ENCODE measurements at places on chromosomes 5 and 9. TPM values are rescaled to one million over a fixed set of nuclear protein-coding genes. Genes with fewer than 3 reads are reported as not detected.

The ANKRD18B gene
- 25.0 TPM for total RNA-seq

The TEX48 gene
- total RNA-seq: not detected

The FAM151B gene
- 2.0 TPM for total RNA-seq

The WDR41 gene
- 57.5 TPM for total RNA-seq

The LCN12 gene
- total RNA-seq: 0.50 TPM

The CBY3 gene
- total RNA-seq: not detected

The PCDHGA12 gene
- 1.5 TPM for total RNA-seq

The MZB1 gene
- total RNA-seq: 0.25 TPM

The DRD1 gene
- not detected for total RNA-seq

The SPINK13 gene
- not detected for total RNA-seq

The CCNJL gene
- total RNA-seq: 29.7 TPM

GRCh38 chr5:95822043-95822541 lies 434 bp downstream of the GLRX start:
- no peak for DNase-seq

GRCh38 chr9:21993893-21994555 lies at the start of gene CDKN2A:
Gene CDKN2A, minus strand, starts transcription at chr9:21994392.
- DNase-seq: no peak

DNA sequence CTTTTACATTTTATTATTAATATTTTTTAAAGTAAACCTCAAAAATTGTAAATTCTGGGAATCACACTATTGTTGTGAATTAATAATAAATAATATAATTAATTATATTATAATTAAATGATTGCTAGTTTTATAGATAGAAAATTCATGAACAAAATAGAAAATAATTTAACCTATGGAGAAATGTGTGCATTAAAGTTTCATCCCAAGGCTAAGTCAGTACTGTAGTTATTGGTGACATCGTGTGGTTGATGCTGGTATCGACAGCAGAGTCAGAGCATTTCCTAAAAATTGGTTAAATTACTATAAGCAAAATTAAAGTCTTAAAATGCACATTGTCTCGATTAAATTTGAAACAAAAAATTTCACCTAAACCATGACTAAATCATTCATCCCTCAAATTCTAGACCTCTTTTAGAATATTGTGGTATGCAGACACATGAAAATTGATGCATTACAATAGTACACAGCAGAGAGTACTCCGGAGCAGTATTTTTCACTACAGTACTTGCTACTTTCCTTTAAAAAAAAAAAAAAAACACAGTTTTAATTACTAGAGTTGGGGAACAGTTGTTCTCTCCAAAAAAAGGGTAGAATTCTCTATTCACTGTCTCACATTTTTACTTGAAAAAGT lies 73.9 kb downstream of the RORB start:
- peak; percentile 21 for DNase-seq

DNA sequence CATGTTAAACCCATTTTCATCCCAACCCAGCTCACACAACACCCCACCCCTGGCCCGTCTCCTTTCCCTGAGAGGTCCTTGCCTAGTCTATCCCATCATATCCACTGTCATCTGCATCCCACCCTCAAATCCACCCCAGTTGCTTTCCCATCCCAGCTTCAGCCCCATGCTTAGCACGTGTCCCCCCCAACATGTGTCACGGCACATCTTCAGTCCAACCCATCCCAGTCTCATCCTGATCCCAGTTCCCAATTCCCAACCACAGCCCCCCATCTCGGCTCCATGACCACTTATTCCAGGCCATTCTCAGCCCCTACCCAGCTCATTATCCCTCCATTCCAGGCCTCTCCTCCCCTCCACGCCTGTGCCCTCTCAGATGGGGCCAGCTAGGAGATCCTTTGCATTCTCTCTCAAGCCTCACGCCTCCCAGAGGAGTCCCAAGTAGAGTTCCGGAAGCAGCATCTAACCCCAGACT lies 605 bp upstream of the DBN1 start:
- no peak for DNase-seq

DNA sequence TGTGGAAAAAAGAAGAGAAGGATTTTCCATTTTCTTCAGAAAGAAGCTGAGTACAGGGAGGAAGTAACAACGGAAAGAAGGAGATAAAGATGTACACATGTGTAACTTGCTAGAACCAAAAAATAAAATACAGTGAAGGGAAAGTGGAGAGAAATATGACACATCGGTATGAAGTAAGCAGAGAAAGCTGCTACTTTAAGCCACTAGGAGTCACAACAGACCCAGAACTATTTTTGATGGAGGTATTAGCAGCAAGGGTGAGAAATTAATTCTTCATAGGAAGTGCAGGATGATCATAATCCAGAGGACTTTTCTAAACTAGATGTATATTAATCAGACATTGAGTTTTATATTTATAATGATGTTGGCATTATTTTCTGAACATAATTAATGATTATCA lies 88.5 kb downstream of the FAM174A start:
- DNase-seq: no peak

DNA sequence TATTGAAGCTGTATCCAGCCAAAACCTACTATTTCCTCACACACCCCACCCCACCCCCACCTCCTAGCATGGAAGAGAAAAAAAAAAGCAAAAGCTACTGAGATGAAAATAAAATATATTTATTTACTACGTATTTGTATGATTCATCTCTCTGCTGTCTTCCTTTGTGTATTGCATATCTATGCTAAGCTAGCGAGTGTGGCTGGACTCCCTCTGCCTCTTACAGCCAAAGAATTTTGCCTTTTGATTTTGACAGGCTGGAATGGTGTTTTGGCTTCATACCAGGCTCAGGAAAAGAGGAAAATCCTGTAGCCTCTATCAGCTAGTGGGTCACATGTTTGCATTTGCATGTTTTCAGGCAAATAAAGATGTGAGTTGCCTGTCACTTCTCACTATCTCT lies 2.2 kb downstream of the ABLIM3 start:
- DNase-seq: no peak

DNA sequence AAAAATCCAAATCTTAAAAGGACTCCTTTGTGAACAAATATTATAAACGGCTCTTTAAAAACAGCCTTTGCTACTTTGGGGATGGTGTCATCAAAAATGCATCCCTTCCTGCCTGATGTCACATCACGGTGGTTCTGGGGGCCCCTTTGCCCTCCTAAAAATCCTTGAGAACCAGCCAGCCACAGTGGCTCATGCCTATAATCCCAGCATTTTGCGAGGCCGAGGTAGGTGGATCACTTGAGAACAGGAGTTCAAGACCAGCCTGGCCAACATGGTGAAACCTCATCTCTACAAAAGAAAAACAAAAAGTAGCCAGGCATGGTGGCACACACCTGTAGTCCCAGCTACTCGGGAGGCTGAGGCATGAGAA lies 43.9 kb downstream of the FNBP1 start:
- no peak for DNase-seq

GRCh38 chr9:101365181-101365580 lies 19.6 kb downstream of the BAAT start:
- no peak for DNase-seq

GRCh38 chr9:89884356-89885083 lies 279.7 kb downstream of the GADD45G start:
- DNase-seq: no peak

- DNase-seq: no peak
These were observed 44.1 kb upstream of the PDE4D start for GRCh38 chr5:59937633-59938032.

- DNase-seq: no peak
These were observed 161.9 kb downstream of the ALDH1A1 start for GRCh38 chr9:72790989-72791388.

- DNase-seq: no peak
These were observed 8.2 kb downstream of the DNM1 start for GRCh38 chr9:128211186-128211980.

DNA sequence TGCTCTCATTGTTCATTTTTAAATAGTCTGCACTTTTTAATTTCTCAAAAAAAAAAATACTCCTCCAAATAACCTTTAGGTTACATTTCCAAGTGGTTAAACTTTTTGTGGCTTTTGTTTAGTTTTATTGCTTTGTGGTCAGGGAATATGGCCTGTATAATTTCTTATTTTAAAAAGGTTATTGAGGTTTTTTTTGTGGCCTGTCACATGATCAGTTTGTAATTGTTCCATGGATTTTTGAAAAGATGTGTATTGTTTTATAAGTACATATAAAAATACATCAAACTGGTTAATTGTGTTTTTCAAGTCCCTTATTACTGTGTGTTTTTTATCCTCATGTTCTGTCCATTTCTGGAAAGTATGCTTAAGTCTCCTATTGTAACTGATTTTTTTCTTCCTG lies 64.0 kb downstream of the ZNF618 start:
- DNase-seq: no peak

DNA sequence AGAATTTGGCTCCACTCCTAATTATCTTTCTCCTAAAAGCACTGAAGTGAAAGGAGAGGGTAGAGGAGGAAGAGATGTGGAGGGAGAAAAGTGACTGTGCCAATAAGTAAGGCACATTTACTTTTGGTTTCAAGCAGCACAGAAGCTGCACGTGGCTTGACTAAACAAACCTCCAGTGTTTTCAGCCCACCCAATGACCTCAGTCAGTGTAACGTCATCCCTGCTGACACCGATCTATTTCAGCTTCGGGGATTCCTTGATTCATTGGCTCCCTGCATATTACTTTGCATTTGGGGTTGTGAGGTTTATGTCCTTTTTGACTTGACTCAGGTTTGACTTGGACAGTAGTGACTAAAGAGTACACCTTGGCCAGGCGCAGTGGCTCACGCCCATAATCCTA lies 35.6 kb upstream of the NIM1K start:
- no peak for DNase-seq

DNA sequence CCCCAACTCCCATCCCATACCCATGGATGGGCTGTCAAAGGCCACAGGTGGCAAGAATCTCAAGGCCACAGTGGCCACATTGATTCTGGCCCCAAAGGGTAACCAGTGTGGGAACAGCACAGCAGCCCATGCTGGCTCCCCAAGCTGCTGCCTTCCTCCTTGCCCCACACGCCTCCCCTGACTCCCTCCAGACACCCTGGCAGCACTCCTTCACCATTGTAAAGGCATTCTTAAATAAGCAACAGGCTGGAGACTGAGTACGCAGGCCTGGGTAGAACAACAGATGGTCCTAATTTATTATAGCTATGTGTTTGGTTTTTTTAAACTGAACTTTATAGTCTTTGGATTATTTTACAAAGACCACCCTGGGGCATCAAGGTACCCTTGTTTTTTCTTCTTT lies 158.8 kb downstream of the TSSK1B start:
- no peak for DNase-seq

DNA sequence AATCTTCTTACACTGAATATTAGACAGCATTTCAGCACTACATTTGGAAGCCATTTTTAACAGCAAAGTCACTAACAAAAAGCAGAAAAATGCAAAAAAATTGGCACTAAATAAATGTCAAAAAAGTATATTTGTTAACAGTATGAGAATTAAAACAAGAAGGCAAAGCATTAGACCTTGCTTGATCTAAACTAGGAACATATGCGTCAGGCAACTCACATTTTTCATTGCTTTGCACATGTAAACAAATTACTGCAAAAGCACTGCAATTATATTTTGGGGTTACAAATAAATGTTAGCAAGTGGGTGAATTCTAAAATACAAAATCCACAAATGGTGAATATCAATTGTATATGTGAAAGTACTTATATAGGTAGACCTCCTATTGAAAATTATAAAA lies 49.0 kb upstream of the RAPGEF6 start:
- DNase-seq: no peak

- no peak for DNase-seq
These were observed 31.7 kb upstream of the GNA14 start for GRCh38 chr9:77679661-77680368.

- DNase-seq: no peak
These were observed 6.2 kb upstream of the ST6GALNAC4 start for GRCh38 chr9:127923046-127923445.

DNA sequence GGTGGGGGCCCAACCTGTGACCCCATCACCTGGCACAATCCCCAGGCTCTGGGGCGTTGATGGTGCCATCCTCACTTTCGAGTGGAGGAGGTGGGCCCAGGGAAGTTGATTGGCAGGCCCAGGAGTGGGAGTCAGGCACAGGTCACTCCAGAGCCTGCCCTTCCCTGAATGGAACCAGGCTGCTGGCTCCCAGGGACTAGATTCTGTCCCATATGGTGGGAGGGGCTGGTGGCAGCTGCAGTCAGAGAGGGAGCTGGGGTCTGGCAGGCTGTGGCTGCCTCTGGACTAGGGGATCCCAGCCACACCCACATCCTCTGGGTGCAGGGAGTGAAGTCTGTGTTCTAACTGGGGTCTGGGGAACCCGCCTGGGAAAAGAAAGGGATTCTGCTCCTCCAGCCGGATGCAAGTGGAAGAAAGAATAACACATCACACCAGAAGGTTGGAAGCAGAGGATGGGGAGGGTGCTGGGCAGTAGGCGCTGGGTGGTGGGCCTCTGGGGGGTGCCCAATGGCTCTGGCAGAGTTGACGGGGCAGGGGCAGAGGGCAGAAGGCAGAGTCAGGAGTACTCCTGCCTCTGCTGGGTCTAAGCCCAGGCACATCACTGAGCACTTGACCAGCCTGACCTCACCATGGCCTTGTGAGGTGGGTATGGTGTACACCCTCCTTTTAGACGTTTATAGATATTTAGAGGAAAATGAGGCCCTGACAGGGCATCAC lies 25.8 kb downstream of the CEL start:
- DNase-seq: no peak

DNA sequence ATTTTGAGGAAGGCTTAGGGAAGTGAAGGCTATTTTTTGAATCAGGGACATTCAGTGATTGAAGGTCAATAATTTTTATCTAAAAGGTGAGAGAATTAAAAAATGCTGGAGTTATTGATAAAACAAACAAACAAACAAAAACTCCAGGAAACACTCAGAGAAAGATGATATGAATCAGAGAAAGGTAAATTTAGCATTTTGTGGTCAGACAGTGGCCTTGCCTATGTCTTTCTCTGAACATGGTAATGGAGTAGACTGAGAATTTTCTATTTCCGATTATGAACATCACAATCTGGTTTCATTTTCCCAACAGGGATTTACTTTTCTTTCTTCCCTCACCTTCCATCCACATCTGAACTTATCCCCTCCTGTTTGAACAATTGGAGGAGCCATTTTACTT lies 353.6 kb upstream of the RIOK2 start:
- DNase-seq: no peak

DNA sequence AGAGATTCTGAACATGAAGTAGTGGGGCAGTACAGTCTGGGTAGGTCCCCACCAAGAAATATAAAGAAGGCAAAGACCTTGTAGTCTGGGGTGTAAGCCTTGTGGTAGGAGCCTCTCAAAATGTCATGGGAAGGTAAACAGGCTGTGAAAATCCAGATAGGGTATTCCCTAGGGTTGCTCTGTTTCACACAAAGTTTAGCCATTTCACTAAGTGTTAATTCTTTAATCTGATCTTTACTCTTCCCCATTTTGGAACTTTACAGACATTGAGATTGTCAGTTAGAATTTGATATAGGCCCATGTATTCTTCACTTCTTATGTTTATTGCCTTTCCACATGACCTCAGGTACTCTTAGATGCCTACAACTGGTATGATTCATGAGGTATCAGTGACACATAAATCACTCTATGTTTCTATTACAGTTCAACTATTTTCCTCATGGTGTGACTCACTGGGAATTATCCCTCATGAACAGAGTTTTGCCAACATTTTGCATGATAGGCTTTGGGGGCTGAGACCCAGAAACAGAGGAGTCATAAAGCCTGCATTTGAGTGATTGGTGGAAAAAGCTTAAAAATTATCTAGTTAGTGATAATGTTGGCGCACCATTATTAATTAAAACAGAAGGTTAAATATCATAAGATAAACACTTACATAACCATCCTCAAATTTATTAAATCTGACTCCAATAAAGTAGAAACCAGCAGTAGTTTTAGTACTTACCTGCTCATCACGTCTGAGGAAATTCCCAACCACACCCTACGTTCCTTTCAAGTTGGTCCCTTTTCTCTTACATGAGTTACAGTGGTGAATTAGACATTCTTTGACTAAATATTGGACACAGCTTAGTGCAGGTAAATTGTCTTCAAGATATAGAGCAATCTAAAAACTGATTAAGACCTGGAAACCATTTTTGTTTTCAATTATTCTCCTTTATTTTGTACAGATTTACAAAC lies 399.8 kb upstream of the MEF2C start:
- no peak for DNase-seq

Measured in neural crest cell (in vitro differentiated cells).